Neuronal stem cell (in vitro differentiated cells): ENCODE measurements at places on chromosomes 5 and 9.

DNA sequence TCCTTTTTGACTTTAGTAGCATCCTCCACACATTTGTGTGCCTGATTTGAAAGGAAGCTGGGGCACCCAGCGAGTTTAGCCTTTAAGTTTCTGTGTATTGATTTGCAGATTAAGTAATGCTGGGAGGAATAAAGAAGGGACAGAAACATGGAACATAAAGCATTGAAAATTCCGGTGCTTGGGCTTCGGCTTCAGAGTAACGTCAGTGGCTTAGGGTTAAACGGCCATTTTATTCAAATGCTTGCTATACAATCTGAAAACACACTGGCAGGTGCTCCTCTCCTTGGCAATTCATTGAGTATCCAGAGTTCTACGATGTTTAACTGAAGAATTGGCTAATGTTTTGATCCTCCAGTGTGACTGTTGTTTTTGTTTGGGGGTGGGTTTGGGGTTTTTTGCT lies 58.0 kb upstream of the FSD1L start:
- DNase-seq, result no peak

DNA sequence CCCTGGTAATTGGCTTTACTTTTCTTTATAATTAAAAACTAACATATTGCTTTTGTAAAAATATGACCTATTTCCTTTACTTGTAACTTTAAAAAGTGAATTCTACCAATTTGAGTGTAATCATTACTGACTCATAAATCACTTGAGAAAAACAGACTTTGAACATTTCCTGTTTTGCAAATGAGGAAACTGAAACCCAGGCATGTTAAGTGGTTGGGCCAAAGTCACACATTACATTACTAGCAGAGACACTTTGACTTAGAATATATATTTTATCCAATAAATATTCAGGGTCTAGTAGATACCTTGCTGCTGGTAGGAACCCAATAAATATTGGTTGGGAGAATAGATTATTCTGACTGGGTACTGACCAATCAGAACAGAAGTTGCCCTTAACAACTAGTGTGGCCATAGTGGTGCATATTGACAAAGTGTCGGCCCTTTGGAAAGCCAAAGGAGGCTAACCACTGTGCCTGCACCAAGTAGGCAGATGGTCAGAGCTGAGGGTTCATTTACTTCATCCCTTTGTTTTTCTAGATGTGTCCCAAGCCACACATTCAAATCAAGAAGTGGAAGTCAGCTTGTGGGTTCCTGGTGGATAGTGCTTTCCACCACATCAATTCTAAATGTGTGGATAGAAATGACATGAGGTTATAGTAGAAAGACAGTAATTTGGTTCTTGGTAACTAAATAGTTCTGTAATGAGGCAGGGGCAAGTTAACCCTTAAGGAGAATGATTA lies 365.1 kb upstream of the RIOK2 start:
- DNase-seq, result no peak

DNA sequence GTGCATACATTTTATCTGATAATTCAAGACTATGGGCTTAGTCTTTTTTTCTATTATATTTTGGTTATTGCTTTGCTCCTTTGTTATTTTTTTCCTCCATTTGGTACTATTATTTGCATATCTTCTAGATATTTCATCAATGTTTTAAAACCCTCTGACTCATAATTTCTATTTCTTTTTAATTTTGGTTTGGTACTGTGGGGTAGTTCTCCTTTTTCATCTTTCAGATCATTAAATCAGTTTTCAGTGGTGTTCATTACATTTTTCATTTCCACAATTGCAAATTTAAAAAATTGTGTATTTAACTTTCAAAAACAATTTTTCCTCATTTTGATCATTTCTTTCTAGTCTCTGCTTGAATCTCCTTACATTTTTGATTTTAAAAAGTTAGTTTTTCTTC lies 7.5 kb upstream of the FRMPD1 start:
- no peak for DNase-seq

DNA sequence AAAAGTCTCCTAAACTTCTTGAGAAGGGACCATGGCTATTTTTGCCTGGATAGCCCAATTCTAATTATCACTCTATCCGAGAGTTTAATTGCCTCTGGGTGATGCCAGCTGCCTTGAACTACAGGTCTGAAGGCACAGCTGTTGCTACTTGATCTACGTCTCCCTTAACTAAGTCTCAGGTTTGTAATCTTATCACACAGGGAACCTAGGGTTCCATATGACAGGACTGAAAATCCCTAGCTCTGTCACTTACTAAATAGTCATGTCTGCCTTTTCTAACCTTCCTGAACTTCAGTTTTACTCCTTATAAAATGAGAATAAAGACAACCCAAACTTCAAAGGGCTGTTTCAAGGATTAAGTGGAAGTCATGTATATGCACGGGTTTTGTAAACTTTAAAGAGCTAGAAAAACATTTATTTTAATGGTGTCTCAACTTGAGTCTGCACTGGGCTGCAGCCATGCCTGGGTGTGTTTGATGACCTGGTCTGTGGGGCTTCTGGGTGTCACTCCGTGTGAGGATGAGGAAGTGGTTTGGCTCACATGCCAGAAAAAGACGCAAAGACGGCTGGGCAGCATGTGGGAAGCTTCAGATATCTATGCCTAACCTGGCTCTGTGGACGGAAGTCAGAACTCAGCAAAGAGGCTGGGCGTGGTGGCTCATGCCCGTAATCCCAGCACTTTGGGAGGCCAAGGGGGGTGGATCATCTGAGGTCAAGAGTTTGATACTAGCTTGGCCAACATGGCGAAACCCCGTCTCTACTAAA lies 129.3 kb upstream of the SLC44A1 start:
- DNase-seq, result no peak

DNA sequence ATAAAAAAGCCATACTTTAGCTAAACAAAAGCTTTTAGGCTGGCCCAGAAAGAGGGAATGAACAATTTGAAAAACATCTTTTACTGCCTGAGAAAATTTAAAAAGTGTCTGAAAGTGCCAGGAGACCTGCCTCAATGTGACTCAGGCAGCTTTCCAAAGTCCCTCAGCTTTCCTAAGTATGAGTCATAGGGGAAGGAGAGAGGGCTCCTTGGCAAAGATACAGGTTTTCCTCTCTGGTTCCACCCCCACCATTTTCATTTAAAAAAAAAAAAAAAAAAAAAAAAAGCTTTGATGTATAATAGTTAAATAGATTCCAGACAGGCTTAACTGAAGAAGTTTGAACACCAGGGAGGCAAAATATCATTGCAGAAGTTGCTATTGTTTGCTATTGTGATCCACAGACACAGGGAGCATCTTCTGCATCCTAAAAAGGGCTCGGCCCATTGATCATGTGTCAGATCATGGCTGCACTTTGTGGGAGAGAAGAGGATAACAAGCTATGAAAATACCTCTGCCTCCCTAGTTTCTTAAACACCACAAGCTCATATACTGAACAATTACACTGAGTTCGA lies 71.5 kb downstream of the MRPS27 start:
- no peak for DNase-seq

- no peak for DNase-seq
Observed at GRCh38 chr9:98168941-98169488, 23.4 kb downstream of the CORO2A start.

DNA sequence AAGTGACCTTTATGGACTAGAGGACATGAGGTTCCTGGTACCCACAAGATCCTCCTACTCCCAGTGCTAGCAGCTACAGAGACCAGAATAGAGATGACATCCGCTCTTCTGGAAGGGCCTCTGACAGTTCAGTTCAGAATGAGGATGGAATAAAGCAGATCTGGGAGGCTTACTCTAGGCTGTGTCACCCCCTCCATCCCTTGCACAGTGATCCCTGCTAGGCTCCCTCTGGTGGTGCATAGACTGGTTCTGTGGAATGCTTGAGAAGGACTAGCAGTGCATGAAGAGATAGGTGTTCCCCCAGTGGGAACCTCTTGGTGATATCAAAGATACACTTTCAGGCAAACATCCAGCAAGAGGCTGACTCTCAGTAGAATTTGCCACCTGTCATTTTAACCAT lies 83.0 kb downstream of the NPR3 start:
- no peak for DNase-seq

DNA sequence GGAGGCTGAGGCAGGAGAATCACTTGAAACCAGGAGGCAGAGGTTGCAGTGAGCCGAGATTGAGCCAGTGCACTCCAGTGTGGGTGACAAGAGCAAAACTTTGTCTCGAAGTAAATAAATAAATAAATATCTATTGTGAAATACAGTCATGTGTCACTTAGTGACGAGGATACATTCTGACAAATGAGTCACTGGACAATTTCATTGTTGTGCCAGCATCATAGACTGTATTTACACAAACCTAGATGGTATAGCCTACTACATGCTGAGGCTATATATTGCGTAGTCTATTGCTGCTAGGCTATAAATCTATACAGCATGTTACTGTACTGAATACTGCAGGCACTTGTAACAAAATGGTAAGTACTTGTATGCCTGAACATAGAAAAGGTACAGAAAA lies 61.1 kb upstream of the CCL21 start:
- DNase-seq, result no peak

- no peak for DNase-seq
Observed at GRCh38 chr9:136650648-136651047, 12.1 kb upstream of the EGFL7 start.

DNA sequence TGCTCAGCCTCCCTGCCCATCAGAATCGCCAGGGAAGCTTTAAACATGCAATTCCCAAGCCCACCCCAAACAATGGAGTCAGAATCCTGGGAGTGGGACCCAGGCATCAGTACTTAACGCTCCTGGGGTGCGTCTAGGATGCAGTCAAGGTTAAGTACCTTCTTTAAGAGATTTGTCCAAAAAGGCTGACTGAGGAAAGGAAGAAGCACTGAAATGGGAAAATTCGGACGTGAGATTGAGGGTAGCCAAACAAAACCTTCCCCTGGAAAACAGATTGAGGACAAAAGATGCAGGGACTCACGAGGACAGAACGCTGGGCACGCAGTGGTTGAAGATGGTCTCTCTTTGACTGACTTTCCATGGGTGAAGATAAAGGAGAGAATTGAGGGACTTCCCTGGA lies 143.5 kb downstream of the MTX3 start:
- DNase-seq, result no peak

GRCh38 chr5:124706729-124707361 lies 39.6 kb downstream of the ZNF608 start:
- no peak for DNase-seq

GRCh38 chr9:24041160-24041690 lies 215.2 kb upstream of the ELAVL2 start:
- DNase-seq, result peak; percentile 78

DNA sequence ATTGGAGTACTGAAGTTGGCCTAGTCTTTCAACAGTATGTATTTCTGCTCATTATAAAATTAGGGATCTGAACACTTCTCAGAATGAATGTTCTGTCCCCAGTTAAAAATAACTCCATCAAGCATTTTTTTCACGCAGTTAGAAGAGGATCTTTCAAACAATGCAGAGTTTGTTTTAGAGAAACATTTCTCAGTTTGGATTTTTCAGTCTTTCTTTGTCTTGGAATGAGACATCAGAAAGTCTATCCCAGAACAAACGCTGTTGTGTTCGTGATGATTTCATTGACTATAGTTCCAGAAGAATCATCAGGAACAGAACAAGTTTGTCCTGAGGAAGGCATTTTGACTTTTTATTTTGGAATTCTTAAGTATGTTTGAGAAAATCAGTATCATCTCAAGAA lies 218.7 kb downstream of the ARRDC3 start:
- DNase-seq, result no peak

DNA sequence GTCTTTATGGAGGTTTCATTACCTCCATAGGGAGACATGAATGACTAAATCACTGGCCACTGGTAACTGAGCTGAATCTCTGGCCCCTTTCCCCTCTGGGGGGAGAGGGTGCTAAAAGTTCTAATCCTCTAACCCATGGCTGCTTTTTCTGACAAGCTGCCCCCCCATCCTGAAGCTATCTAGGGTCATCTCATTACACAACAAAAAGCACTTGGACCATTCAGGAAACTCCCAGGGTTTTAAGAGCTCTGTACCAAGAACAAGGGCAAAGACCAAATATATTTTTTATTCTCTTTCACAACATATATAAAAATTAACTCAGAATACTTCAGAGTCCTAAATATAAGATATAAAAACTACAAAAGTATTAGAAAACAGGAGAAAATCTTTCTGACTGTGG lies 14.3 kb downstream of the AUH start:
- DNase-seq, result no peak

GRCh38 chr9:33233626-33234342 lies 6.2 kb upstream of the SPINK4 start:
- DNase-seq, result no peak

GRCh38 chr5:67052034-67052433 lies 144.6 kb downstream of the CD180 start:
- no peak for DNase-seq

DNA sequence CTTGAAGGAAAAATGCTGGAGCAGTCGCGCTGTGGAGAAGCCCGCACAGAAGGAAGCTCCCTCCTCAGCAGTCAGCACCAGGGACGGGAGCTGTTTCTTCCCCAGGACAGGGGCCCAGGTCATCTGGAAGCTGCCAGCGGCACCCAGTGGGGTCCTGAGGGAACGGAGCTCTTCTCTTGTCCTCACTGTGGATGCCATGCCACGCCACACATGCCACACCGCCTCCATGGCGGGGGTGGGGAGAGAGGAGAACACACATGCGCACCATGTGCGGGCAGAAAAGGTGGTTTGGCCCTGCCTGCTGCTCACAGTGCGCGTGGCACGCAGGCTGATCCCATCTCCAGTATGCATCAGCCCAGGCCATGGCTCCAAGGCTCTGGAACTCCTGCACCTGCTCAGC lies 41.7 kb upstream of the ZNF354B start:
- no peak for DNase-seq

- peak; percentile 79 for DNase-seq
Observed at GRCh38 chr9:16828340-16829281, 41.9 kb downstream of the BNC2 start.

DNA sequence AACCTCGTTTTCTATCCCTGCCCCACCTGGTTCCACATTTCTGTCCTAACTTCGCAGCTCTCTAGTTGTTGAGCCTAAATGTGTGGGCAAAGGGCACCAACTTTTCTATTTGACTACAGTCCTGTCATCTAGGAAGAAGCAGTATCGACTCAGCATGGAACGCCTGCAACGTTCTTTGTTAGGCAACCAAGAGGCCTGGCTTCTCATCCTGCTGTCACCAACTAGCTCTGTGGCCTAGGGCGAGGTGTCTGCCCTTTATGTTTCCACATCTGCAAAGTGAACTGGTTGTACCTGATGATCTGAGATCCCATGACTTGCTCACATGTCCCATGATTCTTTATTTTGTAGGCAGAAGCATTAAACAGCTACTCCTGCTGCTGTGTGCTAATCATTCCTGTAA lies 248.9 kb downstream of the ADAMTSL1 start:
- no peak for DNase-seq

DNA sequence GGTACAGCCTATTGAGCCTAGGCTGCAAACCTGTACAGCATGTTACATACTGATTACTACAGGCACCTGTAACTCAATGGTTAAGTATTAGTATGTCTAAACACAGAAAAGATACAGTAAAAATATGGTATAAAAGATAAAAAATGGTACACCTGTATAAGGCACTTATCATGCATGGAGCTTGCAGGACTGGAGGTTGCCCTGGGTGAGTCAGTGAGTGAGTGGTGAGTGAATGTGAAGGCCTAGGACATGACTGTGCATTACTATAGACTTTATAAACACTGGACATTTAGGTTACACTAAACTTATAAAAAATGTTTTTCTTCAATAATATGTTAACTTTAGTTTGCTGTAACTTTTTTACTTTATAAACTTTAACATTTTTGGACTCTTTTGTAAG lies 171.3 kb downstream of the SLC28A3 start:
- DNase-seq, result no peak
